ENCODE measurements at places on chromosomes 6 and 20.

DNA sequence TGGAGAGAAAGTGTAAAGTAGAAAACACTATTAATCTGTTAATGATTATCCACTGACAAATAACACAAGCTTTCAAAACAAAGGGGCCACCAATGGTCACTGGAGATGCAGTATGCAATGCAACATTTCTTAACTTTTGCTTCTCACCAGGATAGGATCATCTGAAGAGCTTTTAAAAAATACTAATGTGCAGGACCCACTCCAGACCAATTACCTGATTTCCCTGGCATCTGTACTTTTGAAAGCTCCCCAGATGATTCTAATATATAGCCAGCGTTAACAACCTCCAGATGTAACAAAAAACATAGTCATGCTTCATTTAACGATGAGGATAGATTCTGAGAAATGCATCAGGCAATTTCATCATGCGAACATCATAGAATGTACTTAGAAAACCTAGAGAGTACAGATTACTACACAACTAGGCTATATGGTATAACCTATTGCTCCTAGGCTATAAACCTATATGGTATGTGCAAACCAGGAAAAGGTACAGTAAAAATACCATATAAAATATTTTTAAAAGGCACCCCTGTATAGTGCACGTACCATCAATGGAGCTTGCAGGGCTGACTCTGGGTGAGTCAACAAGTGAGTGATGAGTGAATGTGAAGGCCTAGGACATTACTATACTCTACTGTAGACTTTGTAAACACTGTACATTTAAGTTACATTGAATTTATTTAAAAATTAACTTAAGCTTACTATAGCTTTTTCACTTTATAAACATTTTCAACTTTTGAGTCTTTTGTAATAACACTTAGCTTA is 69.2 kb downstream of the ATG5 start:
- DNase-seq, result no peak

- DNase-seq, result no peak
Observed at GRCh38 chr20:33474097-33474873, 15.6 kb upstream of the CBFA2T2 start.

DNA sequence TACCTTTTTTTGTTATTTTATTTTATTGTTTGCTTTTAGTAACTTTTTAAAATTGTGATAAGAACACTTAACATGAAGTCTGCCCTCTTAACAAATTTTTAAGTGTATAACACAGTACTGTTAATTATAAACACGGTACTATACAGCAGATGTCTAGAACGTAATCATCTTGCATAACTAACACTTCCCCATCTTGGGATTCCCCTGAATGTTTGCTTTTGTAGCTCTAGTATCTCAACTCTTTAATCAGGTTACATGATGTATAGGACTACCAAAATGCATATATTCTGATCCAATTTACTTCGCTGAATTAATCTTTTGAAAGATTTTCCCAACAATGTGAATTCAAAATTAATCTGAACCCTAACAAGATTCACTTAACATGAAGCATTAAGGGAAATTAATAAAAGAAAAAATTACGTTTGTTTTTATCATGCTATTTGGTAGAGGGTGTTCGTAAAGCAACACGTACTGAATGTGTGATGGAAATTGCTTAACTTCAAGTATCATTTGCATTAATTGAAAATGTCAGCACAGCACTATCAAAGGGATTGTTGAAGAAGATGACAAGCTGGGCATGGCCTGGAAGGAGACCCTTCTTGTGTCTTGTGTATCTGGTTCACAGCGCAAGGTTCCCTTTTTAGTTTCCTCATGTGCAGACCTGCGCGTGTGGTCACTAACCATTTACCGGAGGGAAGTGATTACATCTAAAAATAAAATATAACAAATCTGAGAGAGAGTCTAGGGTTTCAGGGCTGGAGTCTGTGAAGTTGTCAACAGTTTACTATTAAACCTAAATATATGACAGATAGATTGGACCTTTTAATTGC is 15.2 kb downstream of the COL19A1 start:
- no peak for DNase-seq

GRCh38 chr20:61461461-61461860 is 209.4 kb downstream of the CDH4 start:
- no peak for DNase-seq

DNA sequence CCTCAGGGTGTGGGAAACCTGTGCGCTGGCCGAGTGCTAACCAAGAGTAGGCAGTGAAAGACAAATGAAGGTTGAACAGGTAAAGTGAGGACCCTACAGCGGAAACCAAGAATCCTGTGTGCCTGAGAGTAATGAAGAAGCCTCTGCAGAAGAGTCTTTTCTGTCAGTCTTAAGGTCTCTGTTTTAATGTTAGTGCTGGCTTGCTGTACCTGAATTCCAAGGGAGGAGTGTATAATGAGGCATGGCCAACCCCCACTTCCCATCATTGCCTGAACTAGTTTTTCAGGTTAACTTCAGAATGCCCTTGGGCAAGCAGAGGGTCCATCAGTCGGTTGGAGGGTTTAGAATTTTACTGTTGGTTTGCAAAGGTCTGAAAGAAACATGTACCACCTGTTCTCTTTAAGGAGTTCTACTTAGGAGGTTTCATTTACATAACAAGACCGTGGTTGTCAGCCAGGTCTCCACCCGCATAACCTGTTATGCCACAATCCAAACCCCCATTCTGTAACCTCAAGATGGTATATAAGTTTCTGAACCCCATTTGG is 589 bp upstream of the PDCD2 start:
- no peak for DNase-seq

DNA sequence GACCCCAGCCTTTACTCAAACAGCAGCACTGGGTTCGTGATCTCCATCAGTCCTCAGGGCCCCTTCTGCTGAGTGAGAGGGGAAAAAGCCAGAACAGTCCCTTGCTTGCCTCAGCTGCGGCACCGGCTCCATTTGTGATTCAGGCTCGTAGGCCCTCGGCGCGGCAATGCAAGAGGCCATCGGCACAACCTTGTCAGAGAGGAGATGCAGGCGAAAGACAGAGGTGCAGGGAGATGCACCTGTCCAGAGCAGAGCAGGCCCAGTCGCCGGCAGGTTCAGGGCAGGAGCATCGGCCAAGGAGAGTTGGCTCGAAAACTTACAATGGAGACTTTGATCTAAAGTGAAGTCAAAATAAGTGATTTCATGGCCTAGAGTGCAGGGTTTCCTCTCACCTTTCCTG is 171.6 kb downstream of the SMOC2 start:
- DNase-seq, result no peak

DNA sequence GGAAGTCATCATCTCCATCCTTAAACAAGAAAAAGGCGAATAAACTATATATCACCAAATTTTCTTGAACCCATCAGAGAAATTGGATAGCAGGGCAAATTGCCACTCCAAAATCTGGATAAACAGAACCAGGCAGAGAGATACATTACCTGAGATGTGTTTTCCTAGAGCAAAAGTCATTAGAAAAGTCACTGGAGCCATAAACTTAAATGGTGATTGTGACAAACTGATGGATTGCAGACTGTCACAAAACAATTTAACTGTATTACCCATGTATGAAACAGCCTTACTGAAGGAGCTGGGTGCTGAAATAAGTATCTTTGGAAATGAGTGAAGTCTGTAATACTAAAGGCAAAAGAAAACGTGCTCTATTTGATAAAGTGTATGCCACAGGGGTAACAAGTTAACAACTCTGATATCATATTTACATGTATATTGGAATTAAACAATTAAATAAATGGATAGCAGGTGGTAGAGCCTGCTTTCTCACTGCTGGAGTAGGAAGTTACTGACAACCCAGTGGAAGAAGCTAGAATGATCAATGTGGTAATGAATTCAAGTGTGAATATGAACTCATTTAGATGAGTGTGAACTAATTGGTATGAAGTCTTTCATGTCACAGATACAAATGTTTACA is 186.9 kb downstream of the LMBRD1 start:
- DNase-seq, result no peak

- no peak for DNase-seq
Observed at GRCh38 chr6:16985513-16986284, 116.2 kb upstream of the STMND1 start.
